ENCODE measurements at places on chromosomes 2 and 18. TPM values are rescaled to one million over a fixed set of nuclear protein-coding genes. Genes with fewer than 3 reads are reported as not detected.

GRCh38 chr2:111068435-111069058, 52.2 kb upstream of the BCL2L11 start:
- DNase-seq: no peak
- no peaks in the 10 kb centered on the region for H3K27me3 ChIP-seq
- H3K27ac ChIP-seq: no peak overlapping the region
- H3K4me3 ChIP-seq: no peak overlapping the region
- H3K4me1 ChIP-seq: peaks cover 22% of the 10 kb centered on the region
- H3K36me3 ChIP-seq: no peaks in the 10 kb centered on the region

- no peak overlapping the region for H3K27ac ChIP-seq
- H3K27me3 ChIP-seq: no peaks in the 10 kb centered on the region
- DNase-seq: no peak
- no peaks in the 10 kb centered on the region for H3K36me3 ChIP-seq
These were observed 183.4 kb upstream of the FOSL2 start for GRCh38 chr2:28209261-28209691.

The GKN1 gene
- not detected for total RNA-seq

- no peak overlapping the region for H3K4me3 ChIP-seq
- H3K4me1 ChIP-seq: peaks cover 76% of the 10 kb centered on the region
- peak; percentile 91 for DNase-seq
- H3K27ac ChIP-seq: peak overlapping the region; percentile 89
These were observed 151.3 kb downstream of the ZFP36L2 start for GRCh38 chr2:43075054-43075593.

The INPP5D gene
- total RNA-seq: 8.5 TPM

DNA sequence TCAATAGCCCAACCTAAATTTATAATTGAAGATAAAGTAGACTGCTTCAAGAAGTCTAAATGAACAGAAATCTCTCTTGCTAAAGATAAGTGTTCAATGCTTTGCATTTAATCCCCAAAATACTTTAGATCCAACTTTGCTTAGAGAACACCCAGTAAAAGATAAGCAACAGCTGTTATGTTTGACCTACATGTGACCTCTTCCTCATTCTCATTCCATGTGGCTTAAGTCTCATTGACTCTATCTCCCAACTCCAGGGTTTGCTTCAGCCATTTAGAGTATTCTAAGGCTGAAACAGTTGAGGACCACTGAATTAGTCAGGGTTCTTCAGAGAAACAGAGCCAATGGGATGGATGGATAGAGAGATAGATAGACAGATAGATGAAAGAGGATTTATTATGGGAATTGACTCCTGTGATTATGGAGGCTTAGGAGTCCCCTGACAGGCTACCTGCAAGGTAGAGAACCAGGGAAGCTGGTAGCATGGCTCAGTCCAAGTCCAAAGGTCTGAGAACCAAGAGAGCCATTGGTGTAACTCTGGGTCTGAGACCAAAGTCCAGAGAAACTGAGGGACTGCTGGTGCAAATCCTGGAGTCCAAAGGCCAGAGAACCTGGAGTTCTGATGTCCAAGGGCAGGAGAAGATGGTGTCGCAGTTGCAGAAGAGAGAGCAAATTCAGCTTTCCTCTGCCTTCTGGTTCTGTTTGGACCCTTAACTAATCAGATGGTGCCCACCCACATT, 32.1 kb downstream of the CRYGD start:
- H3K27me3 ChIP-seq: no peaks in the 10 kb centered on the region
- no peak overlapping the region for H3K27ac ChIP-seq
- H3K4me1 ChIP-seq: no peaks in the 10 kb centered on the region

The MFSD6 gene
- total RNA-seq: 215 TPM

- DNase-seq: no peak
- H3K27ac ChIP-seq: no peak overlapping the region
- no peaks in the 10 kb centered on the region for H3K4me1 ChIP-seq
These were observed 61.8 kb upstream of the GPR45 start for GRCh38 chr2:105179469-105180372.

DNA sequence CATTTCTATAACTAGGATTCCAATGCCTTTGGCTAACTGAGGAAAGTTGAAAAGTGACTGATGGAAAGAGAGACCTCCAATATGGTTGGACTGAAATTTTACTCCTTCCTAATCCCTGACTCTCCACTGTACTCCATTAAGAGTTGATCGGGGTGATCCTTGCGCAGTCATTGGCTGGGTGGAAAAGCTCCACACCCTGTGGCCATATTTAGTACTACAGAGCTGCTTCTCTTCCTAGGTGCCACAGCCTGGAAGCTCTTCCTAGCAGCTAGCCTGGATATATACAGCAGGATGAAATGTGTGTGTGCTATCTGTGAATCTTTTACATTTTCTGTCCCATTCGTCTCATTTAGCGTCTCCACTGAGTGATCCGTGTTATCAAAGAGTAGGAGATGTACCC, 71.2 kb downstream of the MEP1B start:
- no peak for DNase-seq
- H3K27me3 ChIP-seq: no peaks in the 10 kb centered on the region
- no peaks in the 10 kb centered on the region for H3K4me1 ChIP-seq

DNA sequence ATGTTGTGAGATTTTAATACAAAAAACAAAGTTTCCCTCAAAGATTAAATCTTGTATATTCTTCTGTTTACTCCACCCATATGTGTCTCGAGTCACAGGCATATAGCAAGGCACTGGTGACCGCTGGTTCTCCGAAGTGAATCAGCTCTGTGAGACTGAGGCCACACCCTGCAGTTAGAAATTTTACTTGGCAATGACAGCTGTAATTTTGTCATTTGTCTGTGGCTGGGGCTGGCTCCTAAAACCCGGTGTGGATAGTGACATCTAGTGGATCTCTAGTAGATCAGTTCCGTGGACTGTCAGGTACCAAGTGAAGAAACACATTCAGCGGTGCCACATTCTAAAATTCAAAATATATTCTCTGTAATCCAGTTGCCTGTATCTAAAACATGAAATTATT, 278.0 kb downstream of the NEDD4L start:
- peak overlapping the region; percentile 47 for H3K27ac ChIP-seq
- no peaks in the 10 kb centered on the region for H3K27me3 ChIP-seq
- no peak for DNase-seq

GRCh38 chr2:10407841-10408648, 40.1 kb downstream of the ODC1 start:
- no peaks in the 10 kb centered on the region for H3K36me3 ChIP-seq
- H3K27me3 ChIP-seq: no peaks in the 10 kb centered on the region
- peaks cover 65% of the 10 kb centered on the region for H3K4me1 ChIP-seq
- peak overlapping the region; percentile 62 for H3K27ac ChIP-seq

DNA sequence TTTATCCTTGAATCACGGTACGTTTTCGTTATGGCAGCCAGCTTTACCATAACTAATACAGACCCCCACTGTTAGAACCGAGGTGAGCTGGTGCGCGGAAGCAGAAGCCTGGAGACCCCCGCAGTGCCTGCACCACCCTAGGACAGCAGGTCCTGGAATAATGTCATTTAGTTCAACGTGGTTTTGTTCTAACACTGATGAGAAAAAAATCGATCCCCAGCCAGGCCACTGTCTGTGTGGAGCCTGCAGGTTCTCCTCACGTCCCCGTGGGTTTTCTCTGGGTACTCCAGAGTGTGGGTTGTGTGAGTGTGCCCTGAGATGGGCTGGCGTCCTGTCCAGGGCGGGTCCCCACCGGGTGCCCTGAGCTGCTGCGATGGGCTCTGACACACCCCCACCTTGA, 69.9 kb upstream of the ST3GAL5 start:
- H3K4me3 ChIP-seq: no peak overlapping the region
- no peaks in the 10 kb centered on the region for H3K27me3 ChIP-seq
- H3K27ac ChIP-seq: no peak overlapping the region

- peak overlapping the region; percentile 74 for H3K27ac ChIP-seq
- peaks cover 32% of the 10 kb centered on the region for H3K4me1 ChIP-seq
- H3K36me3 ChIP-seq: no peaks in the 10 kb centered on the region
- H3K4me3 ChIP-seq: peak overlapping the region; percentile 83
- peaks cover 15% of the 10 kb centered on the region for H3K27me3 ChIP-seq
These were observed 84.1 kb upstream of the EPB41L3 start for GRCh38 chr18:5627776-5628511.

The FBXO41 gene
- 8.2 TPM for total RNA-seq
